ENCODE measurements at places on chromosomes 3 and 15.

DNA sequence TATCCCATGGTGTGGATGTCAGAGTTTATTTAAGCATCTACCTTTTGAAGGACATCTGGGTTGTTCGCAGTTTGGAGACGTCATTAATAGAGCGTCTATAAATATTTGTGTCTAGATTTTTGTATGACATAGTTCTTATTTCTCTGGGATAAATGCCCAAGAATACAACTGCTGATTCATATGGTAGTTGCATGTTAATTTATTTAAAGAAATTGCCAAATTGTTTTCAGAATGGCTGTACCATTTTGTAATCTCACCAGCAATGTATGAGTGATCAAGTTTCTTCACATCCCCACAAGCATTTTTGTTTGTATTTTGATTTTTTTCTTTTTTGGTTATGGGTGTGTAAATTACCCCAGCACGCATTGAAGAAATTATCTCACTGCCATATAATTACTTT lies 656.9 kb downstream of the NTRK3 start:
- no peak for DNase-seq

GRCh38 chr3:157079676-157080369 lies 80.1 kb downstream of the CCNL1 start:
- no peak for DNase-seq

DNA sequence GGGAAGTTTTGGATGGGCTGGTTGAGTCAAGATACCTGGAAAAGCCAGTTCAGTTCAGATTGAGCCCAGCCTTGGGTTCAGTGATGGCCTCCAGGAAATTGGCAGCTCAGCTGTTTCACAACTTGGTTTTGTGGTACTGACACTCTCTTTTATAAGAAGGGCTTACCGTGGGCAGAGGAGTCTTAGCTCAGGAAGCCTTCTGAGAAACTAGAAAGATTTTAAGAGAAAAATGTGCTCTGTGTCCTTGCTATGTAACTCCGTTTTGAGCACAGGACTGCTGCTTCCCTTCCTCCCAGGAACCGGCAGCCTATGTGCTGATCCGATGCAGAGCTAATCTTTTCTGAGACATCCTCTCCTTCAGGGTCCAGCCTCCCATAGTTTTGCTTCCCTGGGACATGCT lies 46.6 kb upstream of the RASGRP1 start:
- DNase-seq = no peak

DNA sequence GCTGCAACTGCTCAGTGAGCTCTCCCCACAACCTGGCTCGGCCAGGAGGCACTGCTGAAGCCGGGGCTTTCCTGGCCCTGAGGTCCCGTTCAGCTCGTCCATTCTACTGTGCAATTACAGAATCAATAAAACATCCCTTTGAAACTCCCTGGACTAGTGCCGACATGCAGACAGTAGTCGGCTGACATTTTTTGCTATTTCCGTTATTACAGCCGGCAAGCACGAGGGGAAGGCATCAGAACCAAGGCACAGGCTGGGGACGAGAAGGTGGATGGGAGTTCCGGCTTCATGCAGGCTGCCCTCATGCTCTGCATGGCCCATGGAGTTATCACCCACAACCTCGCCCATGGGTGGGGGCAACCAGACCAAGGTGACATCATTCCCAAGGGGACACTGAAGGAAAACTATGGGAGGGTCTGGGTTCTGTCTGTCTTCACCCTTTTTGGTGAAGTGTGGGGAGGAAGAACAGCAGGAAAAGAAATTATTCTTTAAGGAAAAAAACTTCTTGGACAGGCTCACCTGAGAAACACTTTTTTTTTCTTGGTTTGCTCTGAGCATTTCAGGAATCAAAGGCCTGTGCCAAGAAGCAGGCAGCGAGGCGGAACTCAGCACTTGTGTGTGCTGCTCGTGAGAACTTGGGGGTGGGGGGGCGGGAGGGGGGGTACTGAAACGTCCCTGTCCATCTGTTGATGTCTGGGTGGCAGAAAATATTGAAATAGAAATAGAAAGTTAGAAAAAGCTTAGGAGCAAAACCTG lies 154.5 kb downstream of the FOXP1 start:
- no peak for DNase-seq

DNA sequence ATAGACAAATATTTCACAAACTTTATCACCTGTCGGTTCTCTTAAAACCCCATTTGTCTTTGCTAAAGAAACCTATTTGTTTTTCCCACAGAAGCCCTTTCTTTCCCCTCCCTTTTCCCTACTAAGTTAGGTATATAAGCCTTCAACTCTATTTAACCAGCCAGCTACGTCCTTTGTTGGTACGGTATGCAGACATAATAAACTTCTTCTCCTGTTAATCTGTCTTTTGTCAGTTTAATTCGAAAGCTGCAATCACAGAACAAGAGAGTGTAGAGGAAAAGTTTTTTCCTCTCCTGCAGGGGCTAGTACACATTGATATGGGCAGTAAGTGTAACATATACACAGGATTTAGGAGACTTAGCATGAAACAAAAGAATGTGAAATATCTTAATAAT lies 21.9 kb upstream of the C15orf39 start:
- no peak for DNase-seq

- no peak for DNase-seq
These were observed 37.3 kb upstream of the KLHL6 start for GRCh38 chr3:183592821-183593220.

- DNase-seq = no peak
These were observed 417.1 kb upstream of the GOLIM4 start for GRCh38 chr3:168512802-168513201.

DNA sequence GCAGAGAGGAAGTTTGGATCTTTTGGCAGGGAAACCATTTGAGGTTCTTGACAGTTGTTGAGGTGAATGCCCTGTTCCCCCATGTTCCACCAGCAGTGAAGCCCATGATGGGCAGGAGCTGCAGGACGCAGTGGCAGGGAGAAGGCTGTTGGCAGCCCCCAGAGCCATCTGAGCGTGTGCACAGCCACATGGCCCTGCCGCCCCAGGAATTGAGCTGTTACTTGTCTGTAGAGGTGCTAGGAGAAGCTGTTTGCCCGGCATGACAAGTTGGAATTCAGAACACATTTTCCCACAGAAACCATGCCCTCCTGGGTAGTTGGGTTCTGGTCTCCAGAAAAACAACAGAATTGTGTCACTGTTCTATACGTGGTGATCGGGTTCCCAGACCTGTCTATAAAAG lies 218.2 kb upstream of the NR2E3 start:
- DNase-seq = no peak

DNA sequence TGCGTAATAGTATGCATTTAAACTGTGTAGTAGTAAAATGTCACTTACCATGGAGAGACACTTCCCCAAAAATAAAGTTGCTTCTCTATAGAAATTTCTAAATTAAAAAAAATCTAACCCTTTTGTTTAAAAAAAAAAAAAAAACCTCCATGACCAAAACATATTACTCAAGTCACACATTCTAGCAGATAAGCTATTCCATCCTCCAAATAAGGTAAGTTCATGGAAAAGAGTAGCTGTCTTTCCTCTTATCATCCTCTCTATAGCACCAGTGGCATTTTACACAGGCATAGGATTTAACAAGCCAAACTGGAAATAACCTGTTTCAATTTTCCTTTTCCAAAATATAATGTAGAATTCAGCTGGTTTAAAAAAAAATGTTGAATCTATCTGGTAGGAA lies 57.4 kb downstream of the LRRFIP2 start:
- no peak for DNase-seq

DNA sequence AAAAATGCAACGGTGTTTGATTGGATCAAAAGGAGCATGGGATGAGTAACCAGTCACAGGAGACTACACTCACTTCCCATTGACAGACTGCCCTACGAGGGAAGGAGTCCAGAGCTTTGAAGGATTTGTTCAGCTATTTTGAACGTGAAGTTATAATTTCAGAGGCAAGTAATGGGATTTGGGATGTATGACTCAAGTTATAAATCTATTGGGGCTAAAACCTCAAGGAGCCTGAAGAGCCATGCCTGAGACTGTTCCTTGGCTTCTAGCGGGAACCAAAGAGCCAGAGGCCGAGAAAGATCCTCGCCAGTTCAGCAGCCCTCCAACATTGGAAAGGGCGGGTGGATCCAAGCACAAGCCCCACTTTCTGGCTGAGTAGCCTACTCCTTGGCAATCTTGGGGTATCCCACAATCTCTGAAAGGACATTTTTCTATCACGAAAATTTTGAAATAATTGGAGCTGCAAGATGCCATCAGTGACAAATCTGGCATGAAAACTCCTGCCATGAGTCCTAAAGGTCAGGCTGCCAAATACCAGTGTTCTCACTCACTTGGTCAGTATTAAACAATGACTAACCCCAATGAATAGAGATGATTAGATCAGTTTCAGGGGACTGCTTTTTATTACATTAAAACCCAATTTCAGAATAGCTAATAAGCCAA lies 48.6 kb upstream of the SLCO2A1 start:
- DNase-seq = no peak

DNA sequence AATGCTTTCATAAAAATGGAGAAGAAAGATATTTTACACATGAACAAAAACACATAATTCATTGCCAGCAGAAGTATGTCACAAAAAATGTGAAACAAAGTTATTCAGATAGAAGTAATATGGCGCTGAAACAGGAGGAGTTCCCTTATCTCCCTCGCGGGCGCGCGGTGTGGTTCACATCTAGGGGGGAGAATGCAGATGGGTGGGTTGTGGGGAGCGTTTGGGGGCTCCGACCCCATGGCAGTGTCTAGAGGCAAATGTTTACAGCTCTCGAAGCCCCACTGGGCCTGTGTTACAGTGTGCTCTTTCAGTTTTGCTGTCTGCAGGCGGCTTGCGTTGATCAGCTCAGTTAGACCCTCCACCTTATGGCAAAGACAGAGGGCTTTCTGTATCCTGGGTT lies 297.5 kb downstream of the CGGBP1 start:
- DNase-seq = no peak

DNA sequence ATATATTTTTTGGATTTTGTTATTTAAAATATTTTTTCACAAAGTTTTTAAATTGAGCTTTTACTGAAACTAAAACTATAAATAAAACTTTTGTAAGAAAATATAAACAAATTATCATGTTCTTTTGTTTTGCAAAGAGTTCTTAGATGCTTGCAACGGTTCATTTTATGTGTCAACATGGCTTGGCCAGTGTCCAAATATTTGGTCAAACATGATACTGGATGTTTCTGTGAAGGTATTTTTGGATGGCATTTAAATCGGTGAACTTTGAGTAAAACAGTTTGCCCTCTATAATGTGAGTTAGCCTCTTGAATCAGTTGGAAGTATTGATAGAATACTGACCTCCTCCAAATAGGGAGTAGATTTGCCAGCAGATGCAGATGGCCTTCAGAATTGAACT lies 612.6 kb upstream of the NECTIN3 start:
- DNase-seq = peak; percentile 1

GRCh38 chr3:101069901-101070798 lies 76.9 kb upstream of the ABI3BP start:
- peak; percentile 29 for DNase-seq

GRCh38 chr3:133891662-133892378 lies 3.9 kb downstream of the RAB6B start:
- DNase-seq = no peak

DNA sequence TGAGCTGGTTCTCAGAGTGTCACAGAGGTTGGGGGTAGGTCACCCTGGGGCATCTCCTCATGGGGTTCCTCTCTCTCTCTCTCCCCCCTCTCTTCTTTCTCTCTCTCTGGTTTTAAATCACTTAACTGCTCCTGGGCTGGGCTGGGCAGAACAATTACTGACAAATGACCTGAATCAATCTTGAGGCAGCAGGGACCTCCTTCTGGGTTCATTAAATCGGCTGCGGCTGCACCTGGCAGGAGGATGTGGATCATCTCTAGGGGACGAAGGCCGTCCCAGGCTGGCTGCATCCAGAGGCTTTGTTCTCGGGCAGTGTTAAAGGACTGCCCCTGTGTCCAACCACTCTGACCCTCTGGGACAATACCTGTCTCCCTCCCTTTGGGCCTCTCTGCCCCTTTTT lies 143.1 kb downstream of the TLE3 start:
- DNase-seq = no peak

GRCh38 chr3:142884531-142884930 lies 4.4 kb downstream of the PCOLCE2 start:
- DNase-seq = no peak

- DNase-seq = no peak
These were observed 36.7 kb downstream of the CMTM7 start for GRCh38 chr3:32428092-32429068.

GRCh38 chr3:52346623-52347530 lies 30.8 kb downstream of the DNAH1 start:
- DNase-seq = peak; percentile 16

DNA sequence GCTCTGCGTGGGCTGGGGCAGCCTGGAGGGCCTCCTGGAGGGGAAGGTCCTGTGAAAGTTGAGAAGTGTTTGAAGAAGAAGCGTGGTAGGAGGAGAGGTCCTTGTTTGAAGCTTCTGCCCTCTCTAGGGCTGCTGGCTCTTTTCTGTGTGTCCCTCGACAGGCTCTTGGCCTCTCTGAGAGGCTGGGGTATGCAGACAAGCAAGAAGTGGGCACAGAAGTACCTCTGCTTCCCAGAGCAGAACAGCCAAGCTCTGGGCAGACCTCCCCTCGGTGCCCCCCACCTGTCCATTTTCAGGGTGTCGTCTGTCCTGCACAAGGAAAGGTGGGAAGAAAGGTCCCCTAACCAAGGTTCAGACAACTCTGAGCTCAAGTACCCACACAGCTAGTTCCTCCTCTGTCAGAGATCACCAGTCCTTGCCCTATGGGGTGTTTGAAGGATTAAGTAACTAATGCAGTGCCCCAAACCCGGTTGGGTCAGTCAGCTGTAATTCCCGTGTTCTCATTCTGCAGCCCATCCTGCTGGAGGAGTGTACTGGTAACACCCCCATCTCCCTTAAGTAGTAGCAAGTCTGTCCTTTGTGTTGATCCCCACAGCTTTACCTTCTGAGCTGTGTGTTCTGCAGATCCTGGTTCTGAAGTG lies 6.3 kb downstream of the CSK start:
- DNase-seq = no peak

DNA sequence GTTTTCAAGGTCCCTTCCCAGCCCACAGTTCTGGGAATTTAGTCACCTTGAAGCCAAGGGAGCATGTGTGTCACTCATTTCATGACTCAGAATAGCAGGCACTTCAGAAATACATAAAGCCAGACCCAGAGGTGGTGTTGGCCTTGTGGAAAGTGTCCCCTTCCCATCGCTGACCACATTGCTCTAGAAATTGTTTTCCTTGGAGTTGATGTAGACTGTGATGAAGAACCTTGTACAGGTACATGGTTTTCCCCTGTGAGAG lies 158.8 kb downstream of the SLCO3A1 start:
- DNase-seq = no peak

- DNase-seq = no peak
These were observed 268.4 kb upstream of the ATP11B start for GRCh38 chr3:182524711-182525401.

DNA sequence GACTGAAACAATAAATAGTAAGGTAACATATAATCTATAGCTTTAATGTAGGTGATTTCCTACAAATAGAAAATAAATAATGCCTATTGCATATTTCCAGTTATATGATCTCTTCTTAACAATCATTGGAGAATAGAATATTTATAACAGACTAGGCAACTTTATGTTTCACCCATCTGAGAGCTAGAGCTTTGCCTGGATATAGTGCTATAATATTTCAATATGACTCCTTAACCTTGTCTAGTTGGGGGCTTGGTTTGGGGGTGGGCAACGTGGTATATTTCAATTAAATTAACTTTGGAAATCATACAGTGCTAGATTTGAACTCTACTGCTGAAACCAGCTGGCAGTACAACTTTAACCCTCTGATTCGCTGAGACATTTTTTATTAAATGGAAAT lies 265.2 kb downstream of the CNTN4 start:
- no peak for DNase-seq

- no peak for DNase-seq
These were observed 61.9 kb downstream of the SMAD3 start for GRCh38 chr15:67127331-67127664.
